Activated naive CD8-positive, alpha-beta T cell treated with anti-CD3 and anti-CD28 coated beads, Interleukin-2, amount 50 U/mL, for 16 hours (primary cell): ENCODE measurements at places on chromosomes 12 and 14.

DNA sequence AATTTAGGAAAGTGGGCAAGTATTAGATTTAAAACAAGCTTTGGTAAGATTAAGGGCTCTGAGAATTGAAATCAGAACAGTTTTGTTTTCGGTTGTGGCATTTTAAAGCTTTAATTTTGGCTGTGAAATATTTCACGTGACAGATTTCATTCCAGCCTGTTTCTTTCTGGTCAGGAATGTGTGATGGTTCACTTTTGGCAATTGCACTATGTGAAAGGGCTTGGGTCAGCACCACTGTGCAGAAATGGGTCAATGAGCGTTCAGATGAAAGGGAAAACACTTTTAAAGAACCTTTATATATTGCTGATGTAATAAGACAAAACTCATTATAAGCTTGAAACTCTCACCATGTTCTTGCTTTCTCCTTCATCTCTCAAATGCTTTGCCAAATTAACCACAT is 17.1 kb downstream of the NUBPL start:
- no peak for DNase-seq

GRCh38 chr12:96371790-96372699 is 28.2 kb downstream of the CDK17 start:
- DNase-seq = no peak

DNA sequence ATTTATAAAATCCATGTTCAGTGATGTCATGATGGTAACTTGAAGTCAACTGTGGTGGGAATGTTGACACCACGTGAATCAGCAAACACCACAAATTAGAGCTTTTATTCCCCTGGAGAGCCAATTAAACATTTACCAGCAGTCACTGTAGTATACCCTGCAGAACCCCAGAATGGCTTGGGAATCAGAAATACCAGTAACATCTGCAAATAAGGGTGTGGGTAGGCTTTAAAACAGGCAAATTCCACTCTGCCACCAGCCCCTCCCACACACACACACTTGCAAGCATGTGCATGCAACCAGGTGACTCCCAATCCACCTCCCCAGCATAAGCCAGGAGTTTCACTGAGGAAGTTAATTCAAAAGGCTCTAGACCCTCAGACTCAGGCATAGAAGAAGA is 63.6 kb upstream of the TMEM263 start:
- DNase-seq = no peak

DNA sequence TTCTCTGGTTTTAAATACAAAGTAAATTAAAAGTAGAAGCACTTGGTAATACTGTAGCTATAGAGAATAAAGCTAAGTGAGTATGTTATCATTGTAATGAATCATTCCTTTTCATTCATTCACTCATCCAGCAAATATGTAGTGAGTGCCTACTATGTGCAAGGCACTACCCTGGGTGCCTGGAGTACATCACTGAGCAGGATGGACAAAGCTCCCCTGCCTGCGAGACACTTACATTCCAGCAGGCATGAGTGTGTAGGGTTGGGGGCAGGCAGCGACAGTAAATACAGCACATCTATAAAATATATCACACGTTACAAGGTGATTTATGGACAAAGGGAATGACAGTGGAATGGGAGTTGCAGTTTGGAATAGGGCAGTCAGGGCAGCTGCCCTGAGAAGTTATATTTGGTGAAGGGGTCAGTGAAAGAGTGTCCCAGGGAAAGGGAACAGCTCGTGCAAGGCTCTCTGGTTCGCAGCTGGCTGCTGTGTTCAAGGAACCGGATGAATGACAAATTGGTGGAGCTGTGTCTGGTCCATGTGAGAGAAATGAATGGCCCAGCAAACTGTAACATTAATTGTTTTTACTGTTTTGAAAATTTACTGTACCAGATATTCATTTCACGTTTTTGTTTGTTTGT is 159.6 kb downstream of the CRADD start:
- no peak for DNase-seq

- DNase-seq = no peak
Observed at GRCh38 chr12:45282411-45282810, 66.5 kb downstream of the ANO6 start.

DNA sequence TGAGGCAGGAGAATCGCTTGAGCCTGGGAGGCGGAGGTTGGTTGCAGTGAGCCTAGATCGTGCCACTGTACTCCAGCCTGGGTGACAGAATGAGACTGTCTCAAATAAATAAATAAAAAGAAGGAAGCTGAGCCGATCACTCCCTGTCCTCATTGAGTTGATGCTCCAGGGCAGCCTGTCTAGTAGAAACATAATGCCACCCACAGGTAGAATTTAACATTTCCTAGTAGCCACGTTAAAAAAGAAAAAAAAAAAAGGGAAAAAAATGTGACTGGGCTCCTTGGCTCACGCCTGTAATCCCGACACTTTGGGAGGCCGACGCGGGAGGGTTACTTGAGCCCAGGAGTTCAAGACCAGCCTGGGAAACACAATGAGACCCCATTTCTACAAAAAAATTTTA is 135.7 kb downstream of the SCARB1 start:
- DNase-seq = no peak

DNA sequence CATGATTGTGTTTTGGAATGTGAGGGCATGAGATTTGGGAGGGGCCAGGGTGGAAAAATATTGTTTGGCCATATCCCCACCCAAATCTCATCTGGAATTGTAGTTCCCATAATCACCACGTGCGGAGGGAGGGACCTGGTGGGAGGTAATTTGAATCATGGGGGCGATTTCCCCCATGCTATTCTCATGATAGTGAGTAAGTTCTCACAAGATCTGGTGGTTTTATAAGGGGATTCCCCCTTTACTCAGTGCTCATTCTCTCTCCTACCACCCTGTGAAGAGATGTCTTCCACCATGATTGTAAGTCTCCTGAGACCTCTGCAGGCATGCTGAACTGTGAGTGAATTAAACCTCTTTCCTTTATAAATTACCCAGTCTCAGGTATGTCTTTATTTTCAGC is 15.7 kb downstream of the OR10P1 start:
- DNase-seq = no peak

DNA sequence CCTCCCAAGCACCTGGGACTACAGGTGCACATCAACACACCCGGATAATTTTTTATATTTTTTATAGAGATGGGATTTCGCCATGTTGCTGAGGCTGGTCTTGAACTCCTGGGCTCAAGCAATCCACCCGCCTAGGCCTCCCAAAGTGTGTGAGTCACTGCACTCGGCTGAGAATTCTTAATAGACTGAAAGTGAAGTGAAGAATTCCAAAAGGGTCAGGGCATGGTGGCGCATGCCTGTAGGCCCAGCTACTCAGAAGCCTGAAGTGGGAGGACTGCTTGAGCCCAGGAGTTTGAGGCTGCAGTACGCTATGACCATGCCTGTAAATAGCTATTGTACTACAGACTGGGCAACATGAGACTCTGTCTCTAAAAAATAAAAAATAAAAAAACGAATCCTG is 43.7 kb downstream of the TCHP start:
- no peak for DNase-seq
